ENCODE measurements at places on chromosomes 12 and 14.

- no peak for DNase-seq
Observed at GRCh38 chr12:109239179-109239578, 69.9 kb downstream of the FOXN4 start.

DNA sequence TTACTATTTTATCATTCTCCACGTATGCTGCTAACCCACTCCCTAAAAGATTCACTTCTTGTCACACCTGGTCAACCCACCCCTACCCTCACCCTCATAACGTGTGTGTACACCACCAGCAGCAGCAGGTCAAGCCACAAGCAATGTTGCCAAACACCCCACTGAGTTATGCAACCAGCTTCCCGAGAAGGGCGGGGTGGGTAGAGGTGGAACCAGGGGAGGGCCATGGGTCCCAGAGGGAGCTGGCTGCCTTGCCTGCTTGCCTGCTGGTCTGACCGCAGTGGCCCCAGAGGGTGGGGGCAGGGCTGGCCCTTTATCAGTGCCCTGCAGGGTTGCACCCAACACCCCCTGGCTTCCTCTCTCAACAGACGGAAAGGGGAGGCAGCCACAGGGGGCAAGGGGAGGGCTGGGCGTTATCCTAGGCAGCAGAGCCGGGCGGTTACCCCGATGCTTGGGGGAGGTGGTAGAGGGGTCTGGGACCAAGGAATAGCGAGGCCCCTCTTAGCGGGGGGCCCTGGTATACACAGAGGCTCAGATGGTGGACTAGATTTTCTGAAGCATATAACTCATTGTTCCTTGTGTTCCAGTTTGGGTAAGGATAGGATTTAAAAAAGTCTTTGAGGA lies 3.5 kb upstream of the NFE2 start:
- no peak for DNase-seq

DNA sequence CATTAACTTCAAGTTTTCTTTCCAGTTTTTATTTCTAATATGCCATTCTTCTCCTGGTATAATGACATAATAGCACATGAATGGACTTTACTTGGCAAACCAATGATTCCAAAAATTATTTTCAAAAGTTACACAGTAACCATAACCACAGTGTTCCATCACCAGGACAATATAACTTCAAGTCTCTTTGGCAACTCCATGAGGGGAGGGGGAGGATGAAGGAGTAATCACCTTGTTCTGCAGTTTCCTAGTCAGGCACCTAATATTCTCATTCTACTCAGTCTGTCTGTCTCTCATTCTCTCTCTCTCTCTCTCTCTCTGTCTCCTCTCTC lies 66.6 kb downstream of the BTG1 start:
- DNase-seq: no peak

DNA sequence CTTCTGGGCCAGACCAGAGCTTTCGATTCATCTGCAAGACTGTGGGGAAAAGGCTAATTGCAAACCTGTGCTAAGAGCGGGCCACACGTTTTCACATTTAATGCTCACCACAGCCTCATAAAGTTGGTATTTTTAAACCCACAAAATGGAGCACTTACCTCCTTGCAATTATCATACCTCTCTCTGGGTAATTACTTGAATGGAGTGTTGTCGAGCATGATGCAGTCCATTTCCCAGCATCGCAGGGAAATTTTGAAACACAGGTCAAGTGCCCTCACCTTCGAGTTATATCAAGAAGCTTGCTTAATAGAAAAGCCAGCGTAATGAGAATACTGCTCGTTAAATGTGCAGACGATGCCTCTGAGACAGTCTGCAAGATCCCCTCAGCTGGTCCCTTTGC lies 8.8 kb upstream of the IFI27L2 start:
- DNase-seq: no peak

DNA sequence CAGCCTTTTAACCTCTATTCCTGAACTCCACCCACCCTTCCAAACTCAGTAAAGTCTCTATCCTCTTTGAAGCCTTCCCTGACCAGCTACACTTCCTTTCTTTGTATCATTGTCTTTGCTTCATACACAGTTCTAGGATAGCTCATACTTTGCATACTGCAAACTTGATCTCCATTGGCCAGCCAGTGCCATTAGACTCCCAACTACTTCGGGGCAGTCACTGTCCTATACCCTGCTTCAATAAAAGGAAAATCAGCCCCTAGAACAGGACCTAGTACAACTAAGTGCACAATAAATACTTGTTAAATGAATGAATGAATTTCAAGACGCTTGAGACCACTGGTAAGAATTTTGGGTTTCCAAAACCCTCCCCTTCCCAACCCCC lies 521 bp upstream of the PIP4K2C start:
- DNase-seq: no peak

DNA sequence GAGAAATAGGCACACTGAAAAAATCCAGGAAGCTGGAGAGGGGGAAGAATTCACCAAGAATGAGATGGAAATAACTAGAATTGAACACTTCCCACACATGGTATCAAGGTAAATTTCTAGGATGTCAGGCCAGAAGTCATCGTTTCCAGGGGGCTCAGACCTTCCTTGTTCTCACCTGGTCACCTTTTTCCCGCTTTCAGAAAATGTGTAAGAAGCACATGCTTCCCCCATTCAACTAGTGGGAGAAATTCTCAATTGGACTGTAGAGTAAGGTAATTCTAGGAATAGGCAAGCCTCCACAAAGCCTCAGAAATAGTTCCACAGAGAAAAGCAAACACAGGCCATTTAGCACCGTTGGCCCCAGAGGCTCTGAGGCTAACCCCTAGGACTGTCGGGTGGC lies 2.8 kb upstream of the PTMS start:
- DNase-seq: no peak

DNA sequence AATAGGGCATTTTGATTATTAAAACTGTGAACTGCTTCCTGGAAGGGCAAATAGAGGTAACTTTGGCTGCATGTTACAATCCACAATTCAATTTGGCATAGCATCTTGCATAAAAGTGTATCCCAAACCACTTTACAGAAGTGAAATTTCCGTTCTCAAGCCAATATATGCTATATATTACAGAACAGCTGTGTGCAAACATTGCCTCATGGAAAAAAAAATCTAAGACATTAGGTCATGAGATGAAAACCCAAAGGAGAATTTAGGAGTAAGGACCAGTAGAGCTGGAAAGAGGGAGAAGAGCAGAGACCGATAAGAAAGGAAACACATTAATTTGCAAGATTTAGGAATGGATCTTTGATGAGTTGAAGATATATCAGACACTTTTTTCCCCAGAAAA lies 239.2 kb downstream of the PAX9 start:
- no peak for DNase-seq

GRCh38 chr14:65019944-65020566 lies 33.4 kb downstream of the FNTB start:
- no peak for DNase-seq

GRCh38 chr14:30084811-30085210 lies 157.2 kb upstream of the PRKD1 start:
- no peak for DNase-seq

DNA sequence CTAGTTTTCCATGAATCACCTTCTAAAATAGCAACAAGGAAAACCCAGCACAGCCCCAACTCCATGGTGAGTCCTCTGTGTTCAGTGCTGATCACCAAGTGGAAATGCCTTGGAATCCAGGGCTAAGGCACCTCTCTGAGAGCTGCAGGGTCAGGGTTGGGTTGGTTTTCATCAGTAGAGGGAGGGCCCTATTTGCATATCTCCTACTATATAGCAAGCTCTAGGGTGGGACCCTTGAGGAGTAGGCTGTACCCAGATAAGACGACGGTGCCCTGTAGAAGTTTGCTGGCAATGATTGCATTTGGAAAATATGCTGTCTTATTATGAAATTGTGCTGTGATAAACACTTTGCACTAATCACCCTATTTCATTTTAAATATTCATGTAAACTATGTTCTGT lies 1011.8 kb downstream of the TMEM121 start:
- DNase-seq: no peak

GRCh38 chr14:104425763-104426646 lies 153.6 kb upstream of the C14orf180 start:
- peak; percentile 44 for DNase-seq

DNA sequence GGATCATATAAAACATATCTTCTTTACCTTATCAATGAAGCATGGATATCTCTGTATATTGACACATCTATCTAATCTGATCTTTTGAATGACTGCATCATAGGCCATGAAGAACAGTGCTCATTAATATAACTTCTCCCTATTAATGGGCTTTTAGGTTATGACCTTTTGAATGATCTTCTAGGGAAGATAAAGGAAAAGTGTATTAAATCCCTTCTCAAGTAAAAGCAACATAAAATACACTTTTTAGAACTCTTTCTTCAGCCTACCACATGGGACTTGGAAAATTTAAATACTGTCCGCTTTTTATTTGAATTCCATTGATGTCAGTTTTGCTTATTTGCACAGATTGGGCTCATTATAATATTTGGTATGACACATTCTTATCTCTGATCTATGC lies 425.4 kb downstream of the MED13L start:
- DNase-seq: no peak

GRCh38 chr14:77098529-77099353 lies 683 bp downstream of the CIPC start:
- DNase-seq: peak; percentile 93

DNA sequence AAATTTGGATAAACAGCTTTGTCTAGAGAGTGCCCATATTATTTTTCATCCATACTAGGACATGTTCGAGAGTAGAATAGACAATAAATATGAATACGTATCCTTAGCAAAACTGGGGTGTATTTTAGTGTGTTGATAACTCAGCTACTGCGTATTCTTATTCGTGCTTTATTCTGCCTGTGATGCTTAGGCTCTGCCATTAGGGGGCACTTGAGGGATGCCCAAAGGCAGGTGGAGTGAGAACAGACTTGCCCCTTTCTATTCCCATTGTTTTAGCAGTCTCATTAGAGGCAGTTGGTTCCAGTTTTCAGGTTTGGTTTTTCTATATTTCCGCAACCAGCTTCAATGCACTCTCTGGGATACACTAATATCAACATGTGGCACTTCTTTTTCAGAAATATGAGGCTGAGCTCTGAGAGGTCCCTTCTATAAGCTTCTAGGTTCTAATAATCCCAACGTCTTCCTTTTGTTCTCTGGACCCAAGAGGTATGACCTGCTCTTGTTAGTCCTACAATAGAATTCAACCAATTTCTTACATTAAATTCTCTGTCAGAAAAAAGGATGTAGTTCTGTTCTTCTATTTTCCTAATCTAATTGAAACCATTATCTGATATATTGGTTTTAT lies 985.7 kb upstream of the FBXO33 start:
- DNase-seq: no peak

GRCh38 chr14:93153121-93153520 lies 31.6 kb downstream of the MOAP1 start:
- no peak for DNase-seq

- no peak for DNase-seq
Observed at GRCh38 chr12:42691991-42692557, 102.5 kb upstream of the PRICKLE1 start.

GRCh38 chr12:15664491-15664890 lies 124.7 kb downstream of the EPS8 start:
- no peak for DNase-seq

DNA sequence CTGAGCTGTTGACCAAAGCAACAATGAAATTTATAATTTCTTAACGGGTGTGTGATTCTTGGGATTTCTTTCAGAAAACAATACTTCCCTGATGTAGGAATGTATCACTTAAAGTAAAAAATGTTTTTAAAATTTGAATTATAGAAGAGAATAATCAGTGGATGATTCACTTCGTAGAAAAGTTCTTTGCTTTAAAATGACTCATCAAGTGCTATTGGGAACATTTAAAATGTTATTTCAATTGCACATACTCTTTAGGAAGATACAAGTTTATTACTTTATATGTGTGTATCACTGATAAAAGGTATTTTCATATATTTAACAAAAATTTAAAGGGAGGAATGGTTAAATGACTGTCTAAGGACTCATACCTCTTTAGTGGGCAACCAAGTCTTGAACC lies 155.3 kb downstream of the PDE3A start:
- no peak for DNase-seq

- DNase-seq: peak; percentile 16
Observed at GRCh38 chr12:5437589-5437988, 5.7 kb downstream of the NTF3 start.

DNA sequence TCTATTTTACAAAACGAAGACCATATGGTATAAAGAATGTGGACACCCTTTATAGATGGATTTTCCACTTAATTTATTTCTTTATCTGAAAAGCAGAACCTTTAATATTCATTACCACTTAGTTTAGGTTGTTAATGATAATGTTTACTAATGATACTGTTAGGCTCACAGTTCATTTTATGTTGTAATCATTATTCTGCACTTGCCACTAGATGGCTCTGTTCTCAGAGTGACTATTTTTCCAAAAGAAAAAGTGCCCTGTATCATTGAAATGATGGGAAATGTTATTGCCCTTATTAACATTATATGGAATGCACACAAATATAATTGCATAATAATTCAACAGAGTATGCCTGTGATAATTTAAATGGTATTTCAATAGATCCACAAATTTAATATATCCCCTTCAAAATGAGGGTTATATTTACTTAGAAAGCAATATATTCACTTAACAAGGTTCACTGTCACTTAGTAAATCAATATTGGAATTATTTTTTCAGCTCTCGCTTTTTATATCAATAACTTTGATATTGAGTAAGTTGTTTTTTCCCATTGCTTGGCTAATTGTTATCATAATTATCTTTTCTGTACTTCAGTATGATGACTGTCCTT lies 95.7 kb downstream of the PDE3A start:
- no peak for DNase-seq

DNA sequence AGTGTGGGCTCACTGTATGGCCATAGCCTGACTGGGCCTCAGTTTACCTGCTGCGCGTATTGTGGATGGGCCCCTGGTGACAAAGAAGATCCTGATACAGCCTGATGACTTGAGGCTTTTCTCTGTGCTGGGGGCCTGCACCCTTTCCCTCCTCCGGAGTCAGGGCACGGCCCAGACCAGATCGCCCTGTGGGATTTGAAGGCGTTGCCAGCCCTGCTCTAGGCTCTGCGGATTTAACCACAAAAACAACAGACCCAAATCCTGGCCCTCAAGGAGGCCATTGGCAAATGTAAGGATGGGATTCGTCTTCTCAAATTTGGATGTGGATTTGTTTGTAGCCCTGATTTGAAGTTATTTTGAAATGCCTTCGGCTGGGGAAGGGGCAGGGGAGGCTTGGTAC lies 195.8 kb downstream of the TSPAN9 start:
- no peak for DNase-seq

DNA sequence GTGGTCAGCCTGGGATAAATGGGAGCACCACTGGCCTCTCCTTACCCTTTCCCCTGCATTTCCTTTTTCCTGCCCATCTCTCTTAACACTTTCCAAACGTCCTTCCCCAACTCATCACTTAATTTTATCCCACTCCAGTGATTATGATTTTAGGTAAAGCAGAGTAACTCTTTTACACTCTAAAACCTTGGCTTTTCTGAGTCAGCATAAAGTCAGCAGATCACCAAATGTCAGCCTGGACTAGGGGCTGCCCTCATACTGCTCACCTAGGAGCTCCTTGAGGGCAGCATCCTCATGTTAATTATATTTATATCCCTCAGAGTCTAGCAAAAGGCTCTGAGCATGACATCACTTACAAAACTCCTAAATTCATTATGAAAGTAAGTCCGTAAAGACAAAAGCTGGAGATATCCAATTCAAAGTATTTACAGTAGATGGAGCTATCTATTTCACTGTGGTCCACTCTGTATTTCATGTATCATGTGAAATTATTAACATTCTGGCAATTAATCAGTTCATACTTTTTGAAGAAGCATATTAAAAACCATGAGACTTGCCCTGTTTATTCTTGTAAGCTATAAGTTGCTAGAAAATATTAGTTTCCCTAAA lies 17.0 kb upstream of the DICER1 start:
- DNase-seq: no peak

All from vagina (tissue), 2 donors.